CD4-positive, alpha-beta T cell treated with Interleukin-10 for 1 hour (primary cell): ENCODE measurements at places on chromosomes 2 and 18.

- DNase-seq: no peak
Observed at GRCh38 chr2:100137866-100138570, 4.4 kb downstream of the AFF3 start.

DNA sequence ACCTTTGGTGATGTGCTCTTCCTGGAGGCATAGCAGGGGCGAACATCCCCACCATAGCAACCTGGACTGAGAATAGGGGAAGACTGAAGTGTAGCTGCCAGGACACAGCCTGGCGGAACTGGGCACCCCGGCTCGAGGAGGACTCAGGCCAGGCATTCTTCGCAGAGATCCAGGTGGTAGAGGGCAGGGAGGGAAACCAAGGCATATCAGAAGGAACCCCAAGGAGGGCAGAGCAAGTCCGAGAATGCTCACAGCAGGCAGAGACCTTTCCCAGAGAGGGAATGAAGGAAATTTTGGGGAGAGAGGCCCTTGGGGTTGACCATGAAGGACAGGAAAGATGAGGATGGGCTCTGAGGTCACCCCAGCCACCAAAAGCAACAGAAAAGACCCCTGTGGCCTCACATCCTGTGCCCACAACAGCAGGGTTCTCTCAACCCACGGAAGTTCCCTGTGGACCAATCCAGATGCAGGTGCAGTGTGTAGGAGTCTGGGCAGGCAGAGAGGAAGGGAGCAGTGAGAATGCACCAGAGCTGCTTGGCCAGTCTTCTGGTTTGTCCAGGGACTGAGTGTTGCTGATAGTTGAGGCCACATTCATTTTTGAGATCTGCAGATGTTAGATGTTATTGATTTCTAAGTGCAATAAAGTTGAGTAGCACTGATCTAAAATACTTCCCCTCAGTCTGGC, 136.9 kb downstream of the PXDN start:
- DNase-seq: no peak

DNA sequence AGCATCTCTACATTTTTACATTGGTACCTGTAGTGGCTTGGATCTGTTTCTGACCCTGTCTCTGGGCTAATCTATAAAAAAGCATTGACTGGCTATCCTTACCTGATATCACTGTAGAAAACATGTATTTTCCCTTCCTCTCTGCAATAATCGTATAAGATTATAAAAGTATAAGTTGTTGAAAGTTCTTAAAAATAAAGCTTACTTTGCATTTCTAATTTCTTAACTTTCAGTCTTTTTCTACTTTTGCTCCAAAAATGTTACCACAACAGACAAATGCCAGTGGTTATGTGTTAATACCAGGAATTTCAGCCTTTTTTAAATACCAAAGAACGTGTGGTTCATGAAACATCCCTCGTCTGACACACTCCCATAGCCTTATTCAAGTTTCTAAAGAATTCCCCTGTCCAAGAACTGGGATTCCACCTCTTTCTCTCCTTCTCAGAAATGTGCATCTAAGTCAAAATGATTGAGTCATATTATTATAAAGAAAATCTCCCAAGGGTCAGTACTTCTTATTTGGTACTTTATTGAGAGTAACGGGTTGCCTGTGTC, 28.5 kb upstream of the ACKR3 start:
- DNase-seq: no peak

DNA sequence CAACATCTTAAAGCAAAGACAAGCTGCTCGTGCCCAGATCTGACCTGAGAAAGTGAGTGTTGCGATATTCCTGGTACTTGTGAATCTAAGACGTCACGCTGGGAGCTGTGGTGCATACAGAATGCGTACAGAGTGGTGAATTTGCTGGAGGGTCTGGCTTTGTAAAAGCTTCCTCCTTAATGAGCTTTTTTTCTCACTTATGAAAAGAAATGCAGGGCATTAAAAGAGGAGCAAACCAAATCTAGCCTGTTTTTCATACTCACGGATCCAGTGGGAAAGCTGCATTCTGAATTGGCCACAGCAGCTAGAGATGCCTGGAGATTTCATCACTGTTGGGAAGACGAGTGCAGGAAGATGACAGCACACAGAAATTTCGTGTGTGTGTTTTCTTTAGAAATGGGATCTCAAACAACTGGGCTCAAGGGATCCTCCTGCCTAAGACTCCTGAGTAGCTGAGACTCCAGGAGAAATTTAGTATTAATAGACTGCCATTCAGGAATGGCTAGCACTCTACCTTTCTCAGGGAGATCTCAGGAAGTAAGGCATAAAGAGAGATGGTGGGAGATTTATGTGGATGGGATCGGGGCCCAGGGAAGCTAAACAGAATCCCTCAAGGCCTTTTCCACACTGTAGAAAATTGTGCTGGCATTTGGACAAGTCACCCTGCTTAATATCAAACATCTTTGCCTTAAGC, 181.3 kb downstream of the ALPK2 start:
- DNase-seq: no peak

DNA sequence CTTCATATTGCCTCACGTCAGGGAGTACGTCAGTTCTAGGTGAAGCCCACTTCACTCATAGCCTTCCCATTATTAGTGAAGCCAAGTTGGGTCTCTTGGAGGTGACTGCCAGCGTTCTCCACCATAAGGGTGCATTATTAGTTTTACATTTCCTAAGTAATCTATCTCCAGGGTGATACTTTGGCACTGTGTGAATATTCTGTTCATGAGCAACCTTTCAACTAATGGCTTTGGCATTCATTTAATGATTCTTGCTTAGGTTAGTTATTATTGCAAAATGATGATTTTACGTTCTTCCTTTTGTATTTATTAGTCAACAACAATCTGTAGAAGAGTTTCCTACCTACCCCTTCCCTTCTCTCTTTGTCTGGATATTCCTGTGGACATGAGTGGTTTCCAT, 97.5 kb downstream of the MAP4K4 start:
- no peak for DNase-seq

GRCh38 chr2:196316050-196316430, 144.7 kb upstream of the STK17B start:
- DNase-seq: no peak

- no peak for DNase-seq
Observed at GRCh38 chr2:240146627-240147278, 6.3 kb upstream of the OTOS start.

DNA sequence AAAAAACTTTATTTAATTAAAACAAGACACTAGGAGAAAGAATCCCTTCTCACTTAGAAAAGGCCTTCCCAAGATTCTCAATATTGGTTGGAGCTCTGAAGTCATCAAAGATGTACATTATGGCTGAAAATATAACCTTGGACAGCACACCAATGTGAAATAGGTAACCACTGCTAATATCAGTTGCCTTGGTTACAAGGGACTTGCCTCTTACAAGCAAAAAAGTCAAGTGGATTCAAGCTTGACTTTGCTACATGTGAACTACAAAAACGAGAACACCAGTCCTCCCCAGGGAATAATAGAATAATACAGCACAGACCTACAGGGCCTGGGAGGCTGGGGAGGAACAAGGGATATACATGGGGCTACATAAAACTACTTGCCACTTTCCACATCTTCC, 46.1 kb downstream of the NABP1 start:
- DNase-seq: no peak

- no peak for DNase-seq
Observed at GRCh38 chr2:150697596-150697995, 210.1 kb upstream of the RND3 start.

DNA sequence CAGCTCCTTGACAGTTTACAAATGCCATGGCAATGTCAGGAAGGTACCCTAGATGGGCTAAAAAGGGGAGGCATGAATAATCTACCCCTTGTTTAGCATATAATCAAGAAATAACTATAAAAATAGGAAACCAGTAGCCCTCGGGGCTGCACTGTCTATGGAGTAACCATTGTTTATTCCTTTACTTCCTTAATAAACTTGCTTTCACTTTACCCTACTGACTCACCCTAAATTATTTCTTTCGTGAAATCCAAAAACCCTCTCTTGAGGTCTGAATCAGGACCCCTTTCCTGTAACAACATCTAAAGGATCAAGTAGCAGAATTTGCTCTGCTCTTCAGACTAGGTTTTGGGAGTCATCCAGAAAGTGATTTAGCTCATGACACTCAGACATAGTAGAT, 43.7 kb downstream of the CD8B2 start:
- no peak for DNase-seq

DNA sequence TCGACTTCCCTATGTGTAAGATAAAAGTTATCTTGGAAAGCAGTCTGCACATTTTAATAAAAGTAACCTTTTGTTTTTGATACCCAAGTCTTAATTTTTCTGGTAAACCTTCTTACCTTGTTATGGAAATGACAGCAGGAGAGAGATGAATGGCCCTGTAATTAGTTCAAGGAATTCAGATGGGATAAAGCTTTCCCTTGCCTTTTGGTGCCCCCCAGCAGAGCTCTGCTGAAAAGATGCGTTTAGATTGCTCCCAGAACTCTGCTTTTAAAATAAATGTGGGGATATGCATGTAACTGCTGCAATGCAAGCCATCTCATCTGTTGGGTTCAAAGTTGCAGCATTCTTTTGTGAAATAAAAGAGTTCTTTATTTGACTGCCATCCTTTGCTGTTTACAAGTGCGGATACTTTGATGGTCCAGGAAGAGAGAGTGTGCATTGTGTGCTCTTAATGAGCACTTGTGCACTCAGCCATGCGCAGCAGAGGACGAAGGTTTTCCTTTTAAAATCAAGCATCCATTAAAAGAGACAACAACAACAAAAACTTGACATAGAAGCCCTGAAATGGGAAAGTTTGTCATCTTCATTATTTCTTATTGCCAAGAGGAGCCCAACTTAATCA, 176.7 kb upstream of the ST6GAL2 start:
- DNase-seq: no peak

DNA sequence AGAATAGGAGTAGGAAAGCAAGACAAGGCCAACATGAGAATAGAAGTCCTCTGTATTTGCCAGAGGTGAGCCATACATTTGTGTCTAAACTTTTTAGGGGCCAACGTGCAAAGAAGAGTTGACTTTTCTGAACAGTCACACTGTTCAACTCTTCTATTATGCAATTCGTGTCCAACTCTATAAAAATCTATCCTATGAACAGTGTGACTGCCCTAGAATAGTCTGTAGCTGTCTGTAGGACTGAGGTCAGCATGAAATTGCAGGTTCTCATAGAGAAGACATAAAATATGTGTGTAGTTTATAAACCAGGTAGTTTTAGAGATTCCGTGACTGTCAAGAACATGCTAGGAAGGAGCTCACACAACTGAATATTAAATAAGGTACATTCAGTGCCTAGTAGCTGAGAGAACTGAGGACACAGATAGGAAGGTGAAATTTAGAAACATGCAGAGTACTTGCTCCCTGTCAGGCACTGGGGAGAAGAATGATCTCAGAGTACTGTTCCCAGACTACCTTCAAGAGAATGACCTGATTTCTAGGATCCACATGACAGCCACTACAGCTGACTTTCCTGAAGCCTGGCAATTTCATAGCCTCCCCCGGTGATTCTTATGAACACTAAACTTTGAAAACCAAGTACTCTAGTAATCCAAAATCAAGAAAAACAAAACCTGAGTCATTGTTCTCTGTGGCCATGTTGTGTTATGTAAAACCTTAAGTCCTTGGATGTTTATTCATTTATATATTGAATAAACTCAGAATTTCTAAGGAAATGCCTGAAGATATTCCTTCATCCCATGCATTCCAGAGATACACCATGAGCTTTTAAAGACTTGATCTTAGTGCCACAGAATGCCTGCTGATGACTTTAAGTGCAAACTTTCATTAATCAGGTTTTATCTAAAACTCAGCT, 201.5 kb upstream of the BOD1L2 start:
- DNase-seq: no peak

- no peak for DNase-seq
Observed at GRCh38 chr2:21096458-21096857, 27.3 kb upstream of the TDRD15 start.

DNA sequence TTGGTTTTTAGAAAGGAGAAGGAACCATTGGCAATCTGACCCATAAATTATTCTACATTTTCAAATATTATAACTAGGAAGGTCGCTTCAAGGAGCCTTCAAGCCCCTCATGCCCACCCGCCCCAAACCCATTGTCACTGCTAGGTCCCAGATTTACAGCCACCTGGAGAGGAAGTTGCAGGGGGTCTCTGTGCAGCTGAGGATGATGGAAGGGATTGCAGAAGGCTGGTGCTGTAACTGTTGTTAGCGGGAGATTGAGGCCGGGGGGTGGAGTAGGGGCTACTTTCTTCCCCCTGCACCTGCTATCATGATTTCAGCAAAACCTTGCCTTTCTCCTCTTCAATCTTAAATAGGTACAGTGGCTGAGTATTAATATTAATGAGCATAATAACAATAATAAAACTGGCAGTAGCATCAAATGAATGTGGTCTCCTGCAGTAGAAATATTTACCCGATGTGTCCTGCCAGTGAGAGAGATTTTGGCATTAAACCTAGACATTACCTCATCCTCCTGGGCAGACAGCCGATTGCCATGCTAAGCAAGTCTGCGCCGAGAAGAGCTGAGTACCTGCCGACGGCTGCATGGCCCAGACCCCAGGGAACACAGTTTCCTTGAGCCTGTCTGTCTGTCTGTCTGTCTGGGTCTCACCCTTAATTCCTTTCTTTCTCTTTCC, 225.4 kb downstream of the FAM210A start:
- no peak for DNase-seq

GRCh38 chr2:236848501-236848900, 237.2 kb upstream of the COPS8 start:
- DNase-seq: no peak

DNA sequence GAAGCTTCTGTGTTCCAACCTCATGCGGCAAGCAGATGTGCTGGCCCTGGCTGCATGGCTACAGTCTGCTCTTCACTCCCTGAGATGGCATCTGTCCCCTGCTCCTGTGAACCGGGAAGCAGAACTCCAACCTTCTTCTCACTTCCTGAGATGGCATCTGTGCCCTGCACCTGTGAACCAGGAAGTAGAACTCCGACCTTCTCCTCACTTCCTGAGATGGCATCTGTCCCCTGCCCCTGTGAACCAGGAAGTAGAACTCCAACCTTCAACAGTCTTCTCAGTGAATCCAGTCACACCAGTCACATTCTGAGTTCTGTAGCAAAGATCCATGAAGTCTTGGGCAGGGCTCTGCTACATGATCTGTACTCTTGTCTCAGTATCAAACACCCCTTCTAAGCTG, 887.2 kb upstream of the KLHL29 start:
- no peak for DNase-seq

- no peak for DNase-seq
Observed at GRCh38 chr2:28730641-28731146, 20.9 kb upstream of the PPP1CB start.

- DNase-seq: no peak
Observed at GRCh38 chr2:38533180-38533579, 69.5 kb downstream of the HNRNPLL start.

GRCh38 chr18:79480171-79481045, 84.7 kb downstream of the NFATC1 start:
- no peak for DNase-seq

DNA sequence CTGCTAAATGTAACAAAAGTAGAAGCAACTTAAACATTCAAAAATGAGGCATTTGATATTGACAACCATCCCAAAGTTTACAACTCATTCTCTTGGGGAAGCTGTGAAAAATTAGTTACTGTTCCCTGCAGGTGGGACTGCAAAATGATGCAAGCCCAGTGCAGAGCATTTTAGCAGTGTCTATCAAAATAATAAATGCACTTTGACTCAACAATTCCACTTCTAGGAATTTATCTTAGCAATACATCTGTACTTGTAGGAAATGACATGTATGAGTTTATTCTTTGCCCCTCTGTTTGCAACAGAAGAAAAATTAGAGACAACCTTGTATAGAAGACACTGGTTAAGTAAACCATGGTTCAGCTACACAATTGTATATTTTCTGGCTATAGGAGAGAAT, 48.0 kb upstream of the TLK1 start:
- no peak for DNase-seq

- DNase-seq: no peak
Observed at GRCh38 chr18:48238206-48238605, 171.0 kb downstream of the ZBTB7C start.

- no peak for DNase-seq
Observed at GRCh38 chr2:109396202-109397180, 217.3 kb downstream of the SEPTIN10 start.
